Tracheal epithelial cell (primary cell): ENCODE measurements at places on chromosomes 16 and 17. TPM values are rescaled to one million over a fixed set of nuclear protein-coding genes. Genes with fewer than 3 reads are reported as not detected.

OTOP2 gene
- not detected in 2 replicates for total RNA-seq

NBR1 gene
- 53.0 and 87.6 TPM in 2 replicates for total RNA-seq

PRR15L gene
- total RNA-seq: 3.6 and 3.8 TPM in 2 replicates

KRT17 gene
- 21,656 and 29,975 TPM in 2 replicates for total RNA-seq

CEP20 gene
- total RNA-seq: 25.8 and 70.8 TPM in 2 replicates

KRTAP9-8 gene
- not detected in 2 replicates for total RNA-seq

CARHSP1 gene
- 65.6 and 209 TPM in 2 replicates for total RNA-seq

ENPP7 gene
- not detected in 2 replicates for total RNA-seq

TMEM238L gene
- not detected in 2 replicates for total RNA-seq
